M059J (cell line): ENCODE measurements at places on chromosomes 5 and 9. TPM values are rescaled to one million over a fixed set of nuclear protein-coding genes. Genes with fewer than 3 reads are reported as not detected.

Gene SLCO6A1
- not detected in 2 replicates for total RNA-seq

Gene SLC46A2
- total RNA-seq: not detected in 2 replicates

DNA sequence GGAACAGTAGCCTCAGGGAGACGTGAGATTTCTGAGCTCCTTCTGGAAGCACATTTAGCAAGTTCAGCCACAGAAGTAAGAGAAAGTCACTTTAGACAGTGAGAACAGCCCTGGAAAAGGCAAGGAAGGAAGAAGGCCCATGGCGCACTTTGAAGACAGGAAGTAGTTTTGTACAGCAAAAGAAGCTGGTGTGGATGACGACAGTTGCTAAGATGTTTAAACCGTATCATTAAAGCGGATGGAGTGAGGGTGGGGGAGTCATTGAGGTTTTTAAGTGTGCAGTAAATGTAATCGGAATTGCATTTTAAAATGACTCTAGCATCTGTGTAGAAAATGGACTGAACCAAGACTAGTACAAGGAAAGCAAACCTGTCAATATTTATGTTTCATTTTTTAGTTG is 15.3 kb upstream of the TRPM3 start:
- DNase-seq: no peak

- DNase-seq: no peak
These were observed 134.4 kb downstream of the ADAMTSL1 start for GRCh38 chr9:18608371-18608770.

- no peak for DNase-seq
These were observed 32.6 kb upstream of the NPR3 start for GRCh38 chr5:32678472-32678871.

DNA sequence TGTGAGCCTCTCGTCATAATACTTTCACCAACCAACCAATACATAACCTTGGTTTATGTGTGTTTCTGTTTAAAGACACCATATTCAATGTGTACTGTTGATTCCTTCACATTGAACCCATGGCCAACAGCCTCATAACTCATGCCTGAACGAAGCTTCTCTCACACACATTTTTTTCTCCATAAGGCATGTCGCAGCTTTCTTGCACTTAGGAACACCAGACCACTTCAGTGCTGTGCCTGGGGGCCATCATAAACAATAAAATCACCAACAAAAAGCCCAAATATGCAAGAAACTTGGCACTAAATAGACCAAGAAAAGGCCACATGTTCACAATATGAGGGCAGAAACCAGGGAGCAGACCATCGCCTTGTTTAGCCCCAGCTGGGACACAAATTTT is 192.2 kb downstream of the ROR2 start:
- no peak for DNase-seq

DNA sequence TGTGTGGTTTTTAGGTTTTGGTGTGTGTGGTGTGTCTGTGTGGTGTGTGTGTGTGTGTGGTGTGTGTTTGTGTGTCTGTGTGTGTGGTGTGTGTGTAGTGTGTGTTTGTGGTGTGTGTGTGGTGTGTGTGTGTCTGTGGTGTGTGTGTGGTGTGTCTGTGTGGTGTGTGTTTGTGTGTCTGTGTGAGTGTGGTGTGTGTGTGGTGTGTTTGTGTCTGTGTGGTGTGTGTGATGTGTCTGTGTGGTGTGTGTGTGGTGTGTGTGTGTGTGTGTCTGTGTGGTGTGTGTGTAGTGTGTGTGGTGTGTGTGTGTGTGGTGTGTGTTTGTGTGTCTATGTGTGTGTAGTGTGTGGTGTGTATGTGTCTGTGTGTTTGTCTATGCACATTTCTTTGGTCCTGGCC is 25.0 kb upstream of the NKD2 start:
- DNase-seq: no peak

DNA sequence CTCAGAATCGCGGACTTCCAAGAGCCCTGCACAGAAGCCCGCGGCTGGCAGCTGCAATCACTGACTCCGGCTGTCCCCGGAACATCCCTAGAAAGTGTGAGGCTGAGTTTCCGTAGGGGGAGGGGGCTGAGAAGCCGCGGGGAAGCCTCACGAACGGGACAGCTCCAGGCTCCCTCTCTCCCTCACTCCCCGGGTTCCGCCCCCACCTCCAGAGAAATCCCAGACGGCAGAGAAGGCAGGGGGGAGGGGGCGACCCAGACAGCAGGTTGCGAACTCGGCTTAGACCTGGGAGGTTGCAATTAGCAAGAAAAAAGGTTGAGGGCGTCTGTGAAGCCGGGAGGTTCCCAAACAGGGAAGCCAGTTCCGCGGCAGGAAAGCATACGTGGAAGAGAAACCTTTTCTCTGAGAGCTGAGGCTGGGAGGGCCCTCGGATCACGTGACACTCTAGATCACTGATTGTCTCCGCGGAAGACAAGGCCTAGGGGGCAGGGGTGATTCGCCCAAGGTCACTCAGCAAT is 73.8 kb upstream of the CPLX2 start:
- no peak for DNase-seq

- no peak for DNase-seq
These were observed 161.0 kb downstream of the PAM start for GRCh38 chr5:102916109-102916508.
